ENCODE measurements at places on chromosomes 7 and 10. TPM values are rescaled to one million over a fixed set of nuclear protein-coding genes. Genes with fewer than 3 reads are reported as not detected.

OPN1SW gene
- total RNA-seq = not detected

SNX10 gene
- total RNA-seq = 55.0 TPM

GIMAP7 gene
- 3.2 TPM for total RNA-seq

NUTM2D gene
- total RNA-seq = not detected

DNAJB9 gene
- total RNA-seq = 2.6 TPM

DNA sequence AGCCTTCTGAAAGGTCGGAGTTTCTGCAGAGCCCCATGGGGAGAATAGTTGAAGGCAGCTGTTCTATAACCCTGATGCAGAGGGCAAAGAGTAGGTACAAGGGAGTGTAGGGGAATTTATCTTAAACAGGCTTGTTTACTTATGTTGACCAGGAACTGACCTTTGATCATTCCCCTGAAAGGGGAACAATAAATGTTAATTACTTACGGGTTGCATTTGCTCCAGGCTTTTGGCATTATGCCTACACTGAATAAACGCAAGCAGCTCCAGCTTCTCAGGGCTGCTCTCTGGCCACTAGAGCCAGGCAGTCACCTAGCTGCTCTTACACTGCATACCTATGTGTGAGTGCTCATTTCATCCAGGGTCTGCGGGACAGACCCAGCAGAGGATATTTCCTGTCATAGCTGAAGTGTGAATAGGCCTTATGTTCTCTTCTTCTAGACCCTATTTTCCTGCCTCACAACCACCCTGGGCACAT, 26.9 kb upstream of the ABCA13 start:
- no peaks in the 10 kb centered on the region for H3K27me3 ChIP-seq
- no peak overlapping the region for H3K4me3 ChIP-seq
- H3K27ac ChIP-seq = no peak overlapping the region

DNA sequence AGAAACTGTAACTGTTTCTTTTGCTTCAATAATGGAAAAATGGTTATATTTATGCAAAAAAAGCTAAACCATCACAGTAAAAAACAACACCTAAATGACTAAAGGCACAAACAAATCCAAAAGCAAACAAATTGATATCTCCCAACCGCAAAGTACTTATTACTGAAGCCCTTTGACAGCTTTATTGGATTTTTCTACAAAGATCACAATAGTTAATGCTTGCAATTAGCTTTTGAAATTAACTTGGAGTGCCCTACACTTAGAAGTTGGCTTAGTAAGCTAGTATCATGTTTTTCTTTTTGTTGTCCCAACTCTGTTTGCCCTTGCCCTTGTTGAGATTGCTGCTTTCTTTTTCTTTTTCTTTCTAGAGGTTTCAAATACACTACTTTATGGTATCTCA, 257.5 kb downstream of the INHBA start:
- H3K27me3 ChIP-seq = no peaks in the 10 kb centered on the region
- peaks cover 8% of the 10 kb centered on the region for H3K4me1 ChIP-seq
- no peaks in the 10 kb centered on the region for H3K36me3 ChIP-seq

DNA sequence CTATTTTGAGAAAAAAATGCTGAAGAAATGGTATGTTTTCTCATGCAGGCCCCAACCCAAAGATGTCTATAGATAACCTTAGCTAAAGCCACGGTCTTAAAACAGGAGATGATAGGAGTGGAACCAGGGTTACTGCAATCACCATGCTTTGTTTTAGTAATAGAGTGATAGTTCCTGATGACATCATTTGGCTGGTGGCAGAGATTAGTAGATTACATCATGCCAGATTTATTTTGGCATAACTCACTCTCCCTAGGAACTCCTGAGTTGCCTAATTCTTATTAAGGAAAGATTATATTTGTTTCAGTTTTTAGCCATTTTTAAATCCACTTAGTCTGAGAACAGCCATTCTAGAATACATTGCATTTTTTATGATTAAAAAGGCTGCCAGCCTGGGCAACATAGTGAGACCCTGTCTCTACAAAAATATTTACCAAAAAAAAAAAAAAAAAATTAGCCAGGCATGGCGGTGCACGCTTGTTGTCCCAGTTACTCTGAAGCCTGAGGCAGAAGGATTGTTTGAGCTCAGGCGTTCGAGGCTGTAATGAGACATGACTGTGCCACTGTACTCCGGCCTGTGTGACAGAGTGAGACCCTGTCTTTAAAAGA, 17.8 kb downstream of the ENO4 start:
- DNase-seq = no peak
- H3K4me1 ChIP-seq = no peaks in the 10 kb centered on the region
- no peaks in the 10 kb centered on the region for H3K27me3 ChIP-seq
- H3K27ac ChIP-seq = no peak overlapping the region
- no peak overlapping the region for H3K4me3 ChIP-seq
- H3K36me3 ChIP-seq = no peaks in the 10 kb centered on the region

GRCh38 chr10:607545-608185, 81.8 kb downstream of the DIP2C start:
- no peaks in the 10 kb centered on the region for H3K36me3 ChIP-seq
- H3K27ac ChIP-seq = no peak overlapping the region
- H3K27me3 ChIP-seq = no peaks in the 10 kb centered on the region

DNA sequence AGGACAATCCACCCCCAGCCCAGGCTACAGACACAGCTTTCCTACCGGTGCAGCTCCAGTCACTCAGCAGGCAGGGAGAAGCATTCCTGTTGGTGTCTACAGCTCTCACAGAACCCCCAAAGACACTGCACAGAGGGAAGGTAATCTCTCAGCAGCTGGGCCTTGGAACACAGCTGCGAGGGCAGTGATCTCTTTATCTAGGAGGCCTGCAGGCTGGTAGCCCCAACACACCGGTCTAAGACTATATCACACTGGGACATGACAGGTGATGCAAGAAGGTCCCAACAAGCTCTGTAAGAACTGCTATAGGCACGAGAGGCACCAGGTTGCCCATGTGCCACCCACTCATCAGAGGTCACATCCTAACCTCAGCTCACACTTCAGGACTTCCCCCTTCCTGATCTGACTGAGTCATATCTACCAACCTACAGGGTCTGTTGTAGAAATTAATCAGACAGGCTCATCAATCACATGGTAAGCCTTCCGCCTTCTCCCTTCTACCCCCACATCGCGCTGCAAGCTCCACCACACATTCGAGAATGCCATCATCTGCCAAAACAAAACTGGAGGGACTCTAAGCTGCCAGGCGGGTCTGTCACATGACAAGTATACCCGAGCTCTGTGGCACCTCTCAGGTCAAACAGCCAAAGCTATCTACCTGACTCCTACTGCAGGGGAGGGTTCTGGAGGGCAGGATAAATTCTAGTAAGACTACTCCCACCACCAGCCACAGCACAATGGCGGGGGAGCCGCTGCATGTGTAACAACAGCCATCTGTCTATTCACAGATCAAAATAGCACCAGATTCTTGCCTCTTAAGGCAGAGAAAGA, 26.1 kb downstream of the FAM53B start:
- no peak overlapping the region for H3K4me3 ChIP-seq
- peak overlapping the region; percentile 79 for H3K27ac ChIP-seq
- DNase-seq = no peak
- H3K4me1 ChIP-seq = peaks cover 37% of the 10 kb centered on the region
- H3K27me3 ChIP-seq = no peaks in the 10 kb centered on the region

DNA sequence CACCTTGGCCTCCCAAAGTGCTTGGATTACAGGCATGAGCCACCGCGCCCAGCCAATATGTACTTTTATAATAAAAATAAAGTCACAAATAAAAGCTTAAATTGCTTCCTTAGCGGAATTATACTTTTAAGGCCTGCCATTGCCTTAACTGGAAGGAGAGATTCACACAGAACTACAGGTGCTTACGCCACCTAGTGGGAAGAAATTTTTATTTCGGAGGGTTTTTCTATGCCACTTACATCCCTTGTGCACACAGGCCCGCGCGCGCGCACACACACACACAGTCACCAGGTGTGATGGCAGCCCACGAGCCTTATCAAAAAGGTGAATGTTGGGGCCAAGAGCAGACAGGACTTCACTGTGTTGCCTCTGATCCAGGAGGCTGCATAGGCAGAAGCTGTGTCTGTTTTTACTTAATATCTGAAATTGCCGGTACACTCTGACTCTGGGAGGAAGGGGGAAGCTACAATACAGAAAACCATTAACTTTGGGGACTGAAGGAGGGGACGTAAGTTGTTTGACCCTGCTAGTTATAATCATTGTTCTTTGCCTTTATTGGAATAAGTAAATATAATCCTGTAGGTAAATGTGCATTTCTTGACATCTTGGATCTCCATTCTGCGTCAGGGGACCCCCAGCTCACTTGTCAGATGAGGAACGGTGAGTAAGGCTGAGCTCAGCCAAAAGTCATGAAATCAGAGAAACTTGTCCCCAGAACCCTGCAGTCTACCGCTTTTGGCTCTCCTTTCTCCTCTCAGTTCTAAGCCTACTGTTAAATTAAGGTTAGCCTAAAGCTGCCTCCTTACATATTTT, 87.1 kb downstream of the SLC16A9 start:
- no peak overlapping the region for H3K27ac ChIP-seq
- no peaks in the 10 kb centered on the region for H3K36me3 ChIP-seq
- DNase-seq = peak; percentile 48
- no peaks in the 10 kb centered on the region for H3K27me3 ChIP-seq

GRCh38 chr10:118583611-118584010, 11.8 kb downstream of the PRLHR start:
- H3K36me3 ChIP-seq = no peaks in the 10 kb centered on the region
- H3K4me3 ChIP-seq = no peak overlapping the region
- H3K27me3 ChIP-seq = peaks cover 7% of the 10 kb centered on the region
- no peak for DNase-seq
- H3K27ac ChIP-seq = no peak overlapping the region
- no peaks in the 10 kb centered on the region for H3K4me1 ChIP-seq

GRCh38 chr10:132488231-132488821, 49.3 kb upstream of the INPP5A start:
- no peaks in the 10 kb centered on the region for H3K36me3 ChIP-seq
- H3K27ac ChIP-seq = no peak overlapping the region
- no peak for DNase-seq
- H3K4me1 ChIP-seq = peaks cover 16% of the 10 kb centered on the region
- no peaks in the 10 kb centered on the region for H3K27me3 ChIP-seq

GRCh38 chr7:123941391-123942180, 16.5 kb downstream of the SPAM1 start:
- no peak overlapping the region for H3K27ac ChIP-seq
- H3K4me3 ChIP-seq = no peak overlapping the region
- peaks cover 4% of the 10 kb centered on the region for H3K4me1 ChIP-seq
- no peak for DNase-seq

- DNase-seq = no peak
- H3K4me1 ChIP-seq = no peaks in the 10 kb centered on the region
- H3K4me3 ChIP-seq = no peak overlapping the region
- H3K36me3 ChIP-seq = peaks cover 60% of the 10 kb centered on the region
- H3K27ac ChIP-seq = no peak overlapping the region
- H3K27me3 ChIP-seq = no peaks in the 10 kb centered on the region
These were observed 36.3 kb downstream of the GARS1 start for GRCh38 chr7:30630986-30631385.
